Central memory CD4-positive, alpha-beta T cell (primary cell): ENCODE measurements at places on chromosomes 2 and 18.

DNA sequence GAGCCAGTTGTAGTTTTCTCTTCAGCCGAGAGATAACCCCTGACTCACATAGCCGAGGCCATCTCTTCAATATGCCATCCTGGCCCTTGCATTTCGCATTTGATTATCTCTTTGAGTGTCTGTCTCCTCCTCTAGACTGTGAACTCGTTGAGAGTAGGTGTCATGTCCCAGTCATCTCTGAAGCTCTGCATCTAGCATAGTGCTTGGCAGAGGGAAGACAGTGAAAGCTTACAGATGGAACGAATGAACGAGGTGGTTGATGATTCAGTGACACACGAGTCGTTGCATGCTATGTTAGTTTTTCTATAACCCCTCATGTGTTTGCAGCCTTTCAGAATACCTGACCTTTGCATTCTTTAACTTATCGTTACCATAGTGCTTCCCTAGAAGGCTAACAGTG, 59.9 kb upstream of the CYRIA start:
- no peak for DNase-seq

DNA sequence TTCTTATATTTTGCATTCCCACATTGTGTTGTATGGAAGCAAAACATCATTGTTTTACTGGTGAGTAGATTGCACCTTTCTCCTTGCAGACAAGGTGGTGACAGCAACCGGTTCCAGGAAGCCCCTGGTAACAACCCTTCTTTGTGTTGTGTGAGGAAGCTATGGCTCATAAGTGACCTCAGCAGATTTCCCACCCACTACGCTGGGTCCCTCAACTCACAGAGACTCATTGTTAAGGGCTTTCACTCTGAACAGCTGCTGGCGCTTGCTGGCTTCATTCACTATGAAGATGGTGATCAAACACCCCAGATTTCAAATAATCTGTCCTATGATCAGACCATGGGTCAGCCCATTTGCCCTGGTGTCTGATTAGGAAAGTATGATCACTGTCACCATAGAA, 53.4 kb downstream of the WIPF1 start:
- DNase-seq, result no peak

DNA sequence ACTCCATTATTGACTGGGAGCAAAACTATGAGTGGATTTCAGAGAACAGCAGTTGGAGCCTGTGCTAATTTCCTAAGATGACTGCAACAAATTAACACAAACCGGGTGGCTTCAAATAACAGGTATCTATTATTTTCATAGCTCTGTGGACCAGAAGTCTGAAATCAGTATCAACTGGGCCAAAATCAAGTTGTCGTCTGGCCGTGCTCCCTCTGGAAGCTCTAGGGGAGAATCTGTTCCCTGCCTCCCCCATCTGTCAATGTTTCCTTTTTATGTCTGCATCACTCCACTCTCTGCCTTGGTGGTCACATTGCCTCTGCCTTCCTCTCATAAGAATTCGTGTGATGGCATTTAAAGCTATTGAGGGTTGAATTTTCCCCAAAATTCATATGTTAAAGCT, 269.8 kb downstream of the TMX3 start:
- no peak for DNase-seq

DNA sequence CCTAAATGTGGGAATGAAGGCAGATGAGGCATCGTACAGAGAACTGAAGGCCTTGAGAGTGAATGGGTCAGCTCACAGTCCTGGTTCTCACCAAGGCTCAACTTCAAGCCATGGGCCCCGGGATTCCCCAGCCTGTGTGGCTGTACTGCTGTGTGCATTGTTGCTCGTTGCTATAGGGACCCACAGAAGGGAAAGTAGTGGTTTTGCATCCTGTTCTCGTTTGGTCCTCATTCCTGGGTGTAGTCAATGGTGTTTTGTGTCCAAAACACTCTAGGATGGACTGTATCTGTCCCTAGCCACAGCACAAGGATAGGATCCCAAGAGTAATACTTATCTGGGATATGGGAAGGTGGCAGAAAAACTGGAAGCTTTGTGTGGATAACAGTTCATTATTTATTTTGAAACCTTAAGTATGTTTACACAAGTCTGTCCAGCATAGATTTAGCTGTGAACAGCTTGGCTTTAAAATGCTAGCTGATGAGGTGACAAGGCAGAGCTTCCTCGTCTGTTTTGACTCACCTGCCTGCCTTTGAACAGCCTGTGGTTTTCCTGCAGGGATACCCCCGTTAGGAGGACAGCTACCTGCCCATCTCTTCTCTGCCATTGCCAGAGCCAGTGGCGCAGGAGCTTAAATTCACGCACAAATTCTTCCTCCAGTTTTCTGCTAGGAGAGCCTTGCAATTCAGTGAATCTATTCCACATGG, 85.0 kb downstream of the WDSUB1 start:
- DNase-seq, result peak; percentile 51

DNA sequence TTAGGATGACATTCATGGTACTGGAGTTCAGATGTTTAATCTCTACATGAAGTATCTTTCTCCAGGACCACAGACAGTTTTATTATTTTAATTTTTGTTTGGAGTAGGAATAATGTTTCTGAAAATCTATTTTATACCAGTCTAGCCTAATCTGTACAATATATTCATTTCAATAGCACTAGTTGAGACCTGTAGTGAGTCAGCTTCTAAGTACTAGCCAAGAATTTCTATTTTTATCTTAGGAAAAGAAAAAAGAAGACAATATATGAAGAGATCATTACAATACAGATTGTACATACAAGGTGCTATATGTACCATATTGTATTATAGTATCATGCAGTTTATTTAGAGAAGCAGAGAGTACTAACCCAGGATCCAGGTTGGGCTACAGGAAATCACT, 826.9 kb upstream of the PIK3C3 start:
- no peak for DNase-seq

DNA sequence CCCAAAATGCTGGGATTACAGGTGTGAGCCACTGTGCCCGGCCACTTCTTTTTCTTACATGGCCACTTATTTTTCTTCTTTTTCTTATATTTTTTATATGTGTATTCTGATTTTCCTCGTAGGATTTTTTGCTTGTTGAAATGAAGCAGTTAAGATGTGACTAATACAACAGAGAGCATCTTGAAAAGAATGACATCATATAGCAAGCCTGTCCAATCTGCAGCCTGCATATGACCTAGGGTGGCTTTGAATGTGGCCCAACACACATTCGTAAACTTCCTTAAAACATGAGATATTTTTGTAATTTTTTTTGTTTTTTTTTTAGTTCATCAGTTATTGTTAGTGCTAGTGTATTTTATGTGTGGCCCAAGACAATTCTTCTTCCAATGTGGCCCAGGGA, 704.0 kb downstream of the NRXN1 start:
- DNase-seq, result no peak

GRCh38 chr2:165196411-165196810, 7.4 kb downstream of the SCN3A start:
- DNase-seq, result no peak

GRCh38 chr2:240347949-240348500, 87.4 kb upstream of the GPC1 start:
- no peak for DNase-seq

- no peak for DNase-seq
Measured at GRCh38 chr2:224183086-224183485, 144.0 kb upstream of the SERPINE2 start.

- DNase-seq, result no peak
Measured at GRCh38 chr2:23505218-23505983, 120.4 kb downstream of the KLHL29 start.

DNA sequence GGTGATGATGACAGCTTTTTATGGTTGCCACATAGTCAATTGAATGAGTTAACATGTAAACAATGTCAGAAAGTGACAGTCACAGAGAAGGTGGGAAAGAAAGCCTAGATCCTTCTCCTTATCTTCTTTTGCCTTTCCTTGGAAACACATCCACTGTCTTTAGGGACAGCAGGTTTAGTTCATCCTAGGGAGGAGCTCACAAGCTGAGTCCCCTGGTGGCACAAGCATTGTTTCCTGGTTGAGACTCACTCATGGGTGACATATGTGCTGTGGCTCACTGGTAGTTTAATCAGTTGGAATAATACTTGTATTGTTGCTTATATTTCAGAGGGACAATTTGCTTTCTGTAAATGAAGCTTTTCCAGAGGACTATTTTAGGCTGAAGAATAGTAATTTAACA, 598.5 kb downstream of the CNTNAP5 start:
- DNase-seq, result no peak

DNA sequence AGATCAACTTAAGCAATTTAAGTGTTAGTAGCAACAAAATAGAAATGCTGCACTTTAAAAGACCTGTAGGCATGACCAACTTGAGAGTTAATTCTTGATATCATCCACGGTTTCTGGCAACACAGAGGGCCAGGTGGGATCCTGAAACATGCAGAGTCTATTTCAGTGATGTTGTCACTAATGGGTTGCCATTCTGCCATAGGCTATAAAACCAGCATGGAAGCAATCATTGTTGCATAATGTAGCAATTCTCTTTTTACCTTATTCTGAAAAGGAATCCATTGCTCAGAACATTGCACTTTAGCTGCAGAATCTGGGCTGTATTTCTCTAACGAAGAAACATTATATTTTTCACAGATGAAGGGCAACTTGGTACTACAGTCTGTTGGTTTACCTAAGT, 53.9 kb upstream of the CD302 start:
- no peak for DNase-seq

DNA sequence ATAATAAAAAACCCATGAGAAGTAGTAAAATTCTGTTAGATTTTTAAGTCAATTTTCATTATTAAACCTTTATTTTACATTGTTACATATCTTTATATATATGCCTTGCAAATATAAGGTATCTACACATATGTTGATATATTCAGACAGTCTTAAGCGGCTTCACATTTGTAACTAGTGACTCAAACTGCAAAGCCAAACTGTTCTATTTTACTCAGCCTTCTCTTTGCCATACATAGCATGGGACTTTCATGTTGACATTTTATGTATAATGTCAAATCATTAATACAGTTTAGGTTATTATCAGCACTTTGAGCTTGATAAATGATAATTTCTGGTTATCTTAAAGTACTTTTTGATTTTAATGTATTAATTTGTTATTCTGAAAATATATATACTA, 125.0 kb upstream of the WDSUB1 start:
- no peak for DNase-seq

DNA sequence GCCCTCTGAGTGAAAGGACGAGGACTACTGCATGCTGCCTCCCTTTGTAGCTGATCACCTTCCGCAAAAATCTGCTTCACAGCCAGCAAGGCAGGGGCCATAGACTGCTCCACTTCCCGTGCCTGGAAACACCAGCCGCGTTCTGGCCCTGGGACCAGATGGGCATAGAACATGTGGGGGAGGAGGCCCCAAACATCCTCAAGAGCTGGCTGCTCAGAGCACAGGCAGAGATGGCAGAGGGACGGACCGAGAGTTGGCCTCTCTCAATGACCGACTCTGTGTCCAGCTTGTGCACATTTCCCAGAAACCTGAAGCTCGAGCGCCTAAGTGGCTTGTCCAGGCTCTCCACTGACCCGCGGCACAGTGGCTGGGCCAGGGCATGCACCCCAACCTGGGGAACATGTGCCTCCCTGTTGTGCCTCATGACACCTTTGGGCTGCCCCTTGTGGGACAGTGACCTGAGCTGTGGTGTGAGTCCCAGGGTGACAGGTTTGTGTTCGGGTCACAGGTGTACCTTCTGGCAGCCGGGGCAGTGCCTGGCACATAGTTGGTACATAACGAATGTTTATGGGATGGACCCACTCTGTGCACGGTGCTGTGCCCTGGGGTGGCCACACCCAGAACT, 9.1 kb downstream of the KCNF1 start:
- no peak for DNase-seq

DNA sequence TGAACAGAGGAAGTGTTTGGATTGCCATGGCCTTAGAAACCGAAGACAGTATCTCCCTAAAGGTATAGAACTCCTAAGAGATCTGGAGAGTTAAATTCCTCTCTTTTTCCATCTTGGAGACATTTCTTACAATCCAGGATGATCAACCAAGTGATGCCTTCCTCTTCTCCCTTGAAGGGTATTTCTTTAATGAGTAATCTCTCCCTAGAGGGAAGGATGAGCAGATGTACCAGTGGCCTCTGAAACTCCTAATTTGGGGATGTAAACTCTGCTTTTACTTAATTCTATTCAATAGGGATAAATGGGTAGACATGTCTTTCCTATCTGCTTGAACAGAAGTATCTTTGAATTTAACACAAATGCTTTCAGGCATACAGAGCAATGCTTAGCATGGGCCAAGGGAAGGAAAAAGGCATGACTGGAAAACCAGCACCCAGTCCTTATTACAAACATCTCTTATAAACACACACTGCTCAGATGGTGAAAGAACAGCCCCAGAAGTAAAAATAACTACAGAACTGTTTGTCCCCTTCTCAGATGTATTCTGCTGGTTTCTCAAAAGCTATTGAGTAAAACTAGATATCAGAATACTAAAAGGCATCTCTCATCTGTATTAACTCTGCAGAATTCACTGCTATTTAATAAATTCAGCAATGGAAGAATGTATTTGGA, 4.7 kb upstream of the THNSL2 start:
- no peak for DNase-seq

GRCh38 chr2:154527962-154528361, 170.5 kb upstream of the KCNJ3 start:
- no peak for DNase-seq

DNA sequence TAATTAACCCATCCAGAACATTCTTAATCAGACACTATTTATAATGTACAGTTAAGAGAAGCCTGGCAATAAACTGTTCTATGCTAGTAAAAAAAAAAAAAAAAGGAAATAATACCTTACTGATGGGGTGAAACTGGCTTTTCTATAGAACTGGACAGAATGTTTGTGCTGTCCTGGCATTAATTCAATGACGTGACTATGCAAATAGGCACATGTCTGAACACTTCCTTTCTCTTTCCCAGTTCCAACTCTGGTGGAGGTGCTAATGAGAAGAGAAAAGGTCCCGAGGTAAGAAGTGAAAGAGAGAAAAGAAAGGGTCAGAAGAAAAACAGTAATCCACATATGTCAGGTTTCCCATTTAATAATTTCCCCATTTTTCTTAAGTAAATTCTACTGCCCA, 508.4 kb downstream of the ZEB2 start:
- DNase-seq, result no peak

GRCh38 chr18:77366720-77367641, 117.3 kb downstream of the GALR1 start:
- no peak for DNase-seq

DNA sequence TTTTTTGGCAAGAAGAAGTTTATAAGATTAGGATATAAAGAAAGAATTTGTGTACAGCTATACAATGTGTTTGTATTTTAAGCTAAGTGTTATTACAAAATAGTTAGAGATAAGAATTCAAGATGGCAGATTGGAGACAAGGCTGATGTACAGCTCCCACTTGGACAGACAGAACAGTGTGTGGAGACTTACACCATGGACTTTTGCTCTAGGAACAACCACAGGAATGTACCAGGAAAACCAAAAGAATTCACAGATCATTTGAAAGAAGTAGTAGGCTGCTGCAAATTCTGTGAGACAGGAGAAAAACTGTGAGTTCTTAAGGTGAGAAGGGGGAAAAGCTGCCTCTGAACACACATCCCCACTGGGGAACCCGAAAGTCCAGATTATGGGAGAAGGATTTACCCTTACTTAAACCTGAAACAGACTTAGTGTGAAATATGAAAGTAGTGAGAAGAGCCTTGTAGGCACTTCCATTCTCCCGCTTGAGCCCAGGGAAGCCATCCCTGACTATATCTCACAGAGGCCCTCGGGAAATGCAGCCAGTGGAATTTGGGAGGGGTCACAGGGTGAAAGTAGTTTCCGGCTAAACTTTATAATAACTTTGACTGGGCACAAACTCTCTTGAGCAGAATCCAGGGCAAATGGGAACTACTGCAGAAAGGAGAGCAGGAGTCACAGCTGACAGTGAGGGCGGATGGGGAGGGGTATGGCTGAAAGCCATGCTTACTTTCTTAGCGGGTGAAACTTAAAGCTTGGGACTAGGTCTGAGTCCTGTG, 11.6 kb upstream of the RPRD1A start:
- no peak for DNase-seq
